Bronchial epithelial cell (primary cell): ENCODE measurements at places on chromosomes 12 and 14. TPM values are rescaled to one million over a fixed set of nuclear protein-coding genes. Genes with fewer than 3 reads are reported as not detected.

DNA sequence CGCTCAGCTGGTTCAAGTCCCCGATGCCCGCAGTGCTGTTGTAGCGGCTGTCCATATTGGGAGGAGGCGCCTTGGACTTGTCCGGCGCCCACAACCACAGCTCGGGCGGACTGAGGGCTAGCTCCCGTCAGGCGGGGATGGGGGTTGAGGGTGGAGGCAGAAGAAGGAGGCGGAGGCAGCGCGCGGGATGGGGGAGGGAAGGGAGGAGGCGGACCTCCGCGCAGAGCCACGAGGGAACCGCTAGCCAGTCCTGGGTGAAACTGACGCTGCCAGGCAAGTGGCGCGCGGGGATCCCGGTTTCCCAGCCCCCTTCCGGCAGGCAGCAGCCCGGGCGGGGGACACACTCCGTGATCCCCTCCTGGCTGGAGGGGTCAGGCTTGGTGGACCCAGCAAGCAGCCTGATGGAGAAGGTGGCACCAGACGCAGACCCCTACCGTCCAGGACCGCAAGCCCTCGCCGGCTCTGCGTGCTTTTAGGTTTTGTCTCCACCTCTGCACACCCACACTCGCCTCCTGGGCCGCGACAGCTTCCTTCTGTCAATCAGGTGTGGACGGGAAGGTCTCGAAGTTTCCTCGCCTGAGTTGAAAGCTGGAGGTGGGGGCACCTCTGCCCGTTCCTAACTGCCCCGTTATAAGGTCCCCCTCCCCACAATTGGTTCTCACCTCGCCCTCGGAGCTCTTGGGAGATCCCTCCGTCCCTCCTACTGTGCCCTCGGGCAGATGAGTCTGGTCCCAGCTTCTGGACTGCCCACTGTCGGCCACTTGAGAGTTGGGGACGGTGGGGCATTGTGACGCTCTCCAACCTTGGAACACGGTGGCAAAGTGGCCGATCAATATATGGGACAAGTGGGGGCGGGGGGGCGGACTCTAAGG lies at the start of gene CPNE8:
TSS of gene CPNE8 (minus strand) at position 112 of the 872 bp plus-strand sequence. CDS start at position 55, 57 bp downstream.
- peak; percentile 53 for DNase-seq

Gene TMEM260
- 19.5 and 21.5 TPM in 2 replicates for total RNA-seq

DNA sequence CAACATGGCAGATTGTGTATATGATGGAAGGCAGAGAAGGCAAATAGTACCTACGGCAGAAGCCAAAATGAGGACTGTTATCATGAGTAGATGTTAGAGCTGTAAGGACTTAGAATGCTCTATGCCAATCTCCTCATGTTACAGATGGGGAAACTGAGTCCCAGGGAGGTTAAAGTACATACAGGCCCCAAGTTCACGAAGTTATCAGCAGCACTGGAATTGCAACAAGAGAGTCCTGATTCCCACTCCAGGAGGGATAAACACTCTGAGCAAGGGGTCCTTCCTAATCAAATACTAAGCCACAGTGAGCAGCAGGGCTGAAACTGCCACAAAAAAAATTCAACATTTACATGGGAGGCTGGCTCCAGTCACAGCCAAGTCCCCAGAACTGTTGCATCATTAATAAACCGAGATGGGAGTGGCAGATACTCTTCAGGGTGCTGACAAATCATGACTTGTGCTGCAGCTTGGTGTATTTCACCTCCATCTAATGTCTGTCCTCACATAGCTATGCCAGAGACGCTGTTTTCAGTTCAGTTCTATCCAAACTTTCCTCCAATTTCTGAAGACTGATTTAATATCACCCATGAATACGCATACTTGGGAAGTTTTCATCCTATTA lies 24.2 kb downstream of the NUAK1 start:
- DNase-seq: peak; percentile 76

DNA sequence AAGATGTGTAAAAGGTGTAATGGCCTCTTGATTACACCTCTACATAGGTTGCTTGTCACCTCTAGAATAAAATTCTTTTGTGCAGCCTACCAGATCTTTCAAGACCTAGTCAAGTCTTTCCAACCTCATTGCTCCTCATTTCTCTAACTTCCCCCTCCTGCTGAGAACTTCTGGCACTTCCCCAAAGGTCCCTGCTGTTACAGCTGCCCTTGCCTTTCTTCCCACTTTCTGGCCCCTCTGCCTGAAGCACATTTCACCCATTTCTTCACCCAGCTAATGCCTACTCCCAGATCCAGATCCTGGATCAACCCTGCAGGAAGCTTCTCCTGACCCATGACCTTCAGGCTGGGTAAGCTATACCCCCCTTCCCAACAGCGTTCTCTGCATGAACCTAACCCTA lies 1.5 kb downstream of the TSHR start:
- no peak for DNase-seq

- DNase-seq: no peak
These were observed 25.6 kb downstream of the CRADD start for GRCh38 chr12:93702707-93703315.

- no peak for DNase-seq
These were observed 4.4 kb downstream of the RAN start for GRCh38 chr12:130876297-130876696.
